RPMI7951 (cell line): ENCODE measurements at places on chromosomes 12 and 14. TPM values are rescaled to one million over a fixed set of nuclear protein-coding genes. Genes with fewer than 3 reads are reported as not detected.

DNA sequence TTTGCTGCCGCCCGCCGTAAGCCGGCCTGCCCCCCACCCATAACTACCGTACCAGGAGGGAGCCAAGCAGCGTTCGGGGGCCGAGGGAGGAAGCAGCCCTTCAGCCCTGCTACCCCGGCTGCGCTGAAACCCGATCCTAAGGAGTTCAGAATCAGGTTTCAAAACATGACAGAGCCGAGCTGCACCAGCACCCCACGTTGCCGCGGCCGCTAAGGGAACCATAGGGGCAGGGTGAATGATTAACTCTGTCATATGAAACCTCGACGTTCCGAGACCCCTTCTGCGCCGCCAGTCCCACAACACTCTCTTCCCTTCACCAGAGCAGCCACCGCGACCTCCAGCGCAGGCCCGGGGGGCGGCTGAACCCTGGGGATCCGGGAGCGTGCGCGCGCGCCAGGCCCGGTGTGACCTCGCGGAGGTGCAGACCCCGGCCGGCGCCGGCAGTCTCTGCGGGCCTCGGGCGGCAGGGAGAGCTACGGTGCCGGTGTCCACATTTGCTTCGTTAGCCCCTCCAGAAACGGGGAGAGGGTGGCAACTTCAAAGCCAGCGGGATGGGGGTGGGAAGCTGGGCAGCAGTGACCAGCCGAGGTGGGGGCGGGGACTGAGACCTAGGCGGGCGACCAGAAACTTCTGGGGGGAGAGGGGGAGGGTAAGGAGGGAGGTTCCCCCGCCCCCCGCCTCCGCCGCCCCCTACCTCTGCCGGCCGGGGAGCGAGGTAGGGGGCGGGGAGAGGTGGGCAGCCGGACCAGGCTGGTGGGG lies 1.6 kb downstream of the SIX4 start:
- DNase-seq: peak; percentile 55

DNA sequence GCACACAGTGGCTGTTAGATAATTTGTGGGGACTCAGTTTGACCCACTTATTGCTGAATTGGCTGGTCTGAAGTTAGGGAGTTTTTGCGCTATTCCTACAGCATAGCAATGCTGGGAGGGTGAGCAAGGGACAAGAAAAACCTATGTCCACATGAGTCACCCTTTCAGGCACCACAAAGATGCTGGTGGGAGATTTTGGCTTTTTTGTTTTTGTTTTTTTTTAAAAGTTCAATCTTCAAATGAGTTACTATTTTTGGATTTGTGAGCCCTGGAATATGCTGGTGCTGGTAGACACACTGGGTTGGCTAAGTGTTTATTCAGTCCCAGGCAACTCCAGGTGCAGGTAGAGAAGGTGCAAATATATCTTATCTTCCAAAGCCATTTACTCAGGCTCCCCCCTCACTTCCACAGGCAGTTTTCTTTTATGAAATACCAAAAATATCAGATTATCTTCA lies 143.4 kb downstream of the BTG1 start:
- DNase-seq: no peak

GRCh38 chr14:49106741-49107667 lies 479.2 kb downstream of the RPS29 start:
- DNase-seq: no peak

DNA sequence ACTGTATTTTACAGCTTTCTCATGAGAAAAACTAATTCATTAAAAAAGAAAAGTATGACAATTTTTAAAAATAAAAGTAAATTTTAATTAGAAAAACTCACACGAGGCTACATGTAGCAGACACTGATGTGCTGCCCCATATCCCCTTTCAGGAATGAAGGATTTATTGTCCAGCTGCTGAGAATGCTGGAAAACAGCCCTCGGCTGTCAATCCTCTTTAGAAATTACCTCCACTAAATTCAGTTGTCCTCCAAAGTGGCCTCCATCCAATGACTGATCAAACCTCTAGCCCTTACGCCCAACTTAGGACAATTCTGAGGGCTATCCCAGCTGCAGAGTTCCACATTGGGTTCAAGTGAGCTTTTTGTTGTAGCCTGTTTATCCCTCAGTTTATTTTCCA lies 29.8 kb upstream of the AP4S1 start:
- DNase-seq: no peak

GRCh38 chr12:73867147-73867546 lies 670.5 kb upstream of the ATXN7L3B start:
- DNase-seq: no peak

DNA sequence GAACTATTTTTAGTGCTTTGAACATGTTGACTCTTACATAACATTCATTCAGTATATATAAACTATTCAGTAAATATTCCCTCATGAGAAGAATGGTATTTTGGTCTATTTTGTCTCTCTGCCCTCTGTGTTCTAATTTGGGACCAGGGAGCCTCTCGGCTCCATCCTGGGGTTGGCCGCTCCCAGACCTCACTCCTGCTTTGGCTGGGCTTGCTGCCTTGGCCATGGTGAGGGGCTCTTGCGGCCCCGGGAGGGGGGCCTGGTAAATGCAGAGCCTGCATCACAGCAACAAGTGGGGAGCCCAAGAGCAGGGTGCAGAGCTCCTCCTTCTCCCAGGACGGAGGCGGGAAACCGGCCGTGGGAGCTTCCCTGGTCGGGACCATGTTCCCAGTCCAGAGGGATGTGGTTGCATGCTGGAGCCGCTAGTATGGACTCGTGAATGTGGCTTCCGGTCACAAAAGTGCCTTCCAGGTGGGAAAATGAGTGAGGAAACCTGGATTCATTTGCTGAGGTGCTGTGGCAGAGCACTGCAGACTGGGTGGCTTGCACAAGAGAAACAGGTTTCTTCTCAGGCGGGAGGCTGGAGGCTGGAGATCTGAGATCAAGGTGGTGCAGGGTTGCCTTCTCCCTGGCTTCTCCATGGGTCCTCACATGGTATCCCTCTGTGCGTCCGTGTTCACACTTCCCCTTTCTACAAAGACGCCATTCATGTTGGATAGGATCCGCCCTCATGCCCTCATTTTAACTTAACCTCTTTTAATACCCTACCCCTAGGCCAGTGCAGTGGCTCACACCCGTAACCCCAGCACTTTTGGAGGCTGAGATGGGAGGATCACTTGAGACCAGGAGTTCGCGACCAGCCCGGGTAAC lies 250.2 kb downstream of the CACNA1C start:
- DNase-seq: no peak

- DNase-seq: peak; percentile 18
These were observed 5.7 kb upstream of the LRR1 start for GRCh38 chr14:49593016-49593415.

- DNase-seq: no peak
These were observed 274.1 kb downstream of the ADAMTS20 start for GRCh38 chr12:43277651-43278540.

DNA sequence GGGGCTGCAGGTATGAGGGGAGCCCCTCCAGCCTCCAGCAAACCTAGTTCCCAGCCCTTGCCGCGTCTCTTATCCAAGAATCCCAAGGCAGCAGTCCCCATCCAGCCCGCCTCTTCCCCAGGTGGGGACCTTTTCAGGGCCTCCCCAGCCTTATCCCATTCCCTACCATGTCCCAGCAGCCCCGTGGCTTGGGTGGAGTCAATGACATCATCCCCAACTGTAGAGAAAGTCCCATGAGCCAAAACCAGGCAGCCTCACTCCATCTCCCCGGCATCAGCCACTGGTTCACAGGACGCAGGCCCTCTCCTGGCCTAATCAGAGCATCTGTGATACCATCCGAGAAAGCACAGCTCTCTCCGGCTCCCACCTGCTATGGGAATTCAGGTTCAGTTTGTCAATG lies 131.0 kb downstream of the NCOR2 start:
- no peak for DNase-seq

Gene HRK
- total RNA-seq: not detected in 2 replicates

Gene CLEC4C
- not detected in 2 replicates for total RNA-seq
